ENCODE measurements at places on chromosomes 6 and 20.

DNA sequence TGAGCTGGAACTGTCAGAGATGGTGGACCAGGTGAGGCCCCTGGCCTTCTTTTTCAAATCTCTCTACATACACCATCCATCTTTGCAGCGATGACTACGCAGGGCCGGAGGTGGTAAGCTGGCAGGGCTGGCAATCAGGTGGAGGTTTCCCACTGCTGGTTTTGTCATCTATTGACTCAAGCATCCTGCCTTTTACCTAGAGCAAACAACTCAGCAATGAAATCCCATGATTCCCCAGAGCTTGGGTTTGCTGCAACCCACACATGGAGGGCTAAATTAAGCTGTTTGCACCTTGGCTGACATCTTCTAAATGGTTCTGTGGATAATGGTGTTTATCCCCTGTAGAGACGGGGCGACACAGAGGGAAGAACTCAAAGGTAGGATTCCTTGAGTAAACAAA is 170.2 kb downstream of the SCP2D1 start:
- no peaks in the 10 kb centered on the region for H3K27me3 ChIP-seq
- DNase-seq = no peak
- no peak overlapping the region for H3K27ac ChIP-seq
- H3K36me3 ChIP-seq = no peaks in the 10 kb centered on the region

- H3K36me3 ChIP-seq = no peaks in the 10 kb centered on the region
- no peaks in the 10 kb centered on the region for H3K27me3 ChIP-seq
- H3K4me3 ChIP-seq = no peak overlapping the region
- H3K4me1 ChIP-seq = no peaks in the 10 kb centered on the region
- no peak overlapping the region for H3K27ac ChIP-seq
Observed at GRCh38 chr6:102793752-102794151, 1400.2 kb downstream of the GRIK2 start.

GRCh38 chr20:16744178-16744807 is 3.9 kb upstream of the OTOR start:
- peaks cover 26% of the 10 kb centered on the region for H3K36me3 ChIP-seq
- H3K27me3 ChIP-seq = no peaks in the 10 kb centered on the region
- H3K4me3 ChIP-seq = no peak overlapping the region
- DNase-seq = no peak
- H3K4me1 ChIP-seq = no peaks in the 10 kb centered on the region

GRCh38 chr6:143961886-143962878 is 45.9 kb downstream of the PLAGL1 start:
- no peak for DNase-seq
- no peaks in the 10 kb centered on the region for H3K4me1 ChIP-seq
- no peaks in the 10 kb centered on the region for H3K36me3 ChIP-seq
- no peaks in the 10 kb centered on the region for H3K27me3 ChIP-seq
- H3K4me3 ChIP-seq = no peak overlapping the region

- no peaks in the 10 kb centered on the region for H3K4me1 ChIP-seq
- H3K36me3 ChIP-seq = peaks cover 84% of the 10 kb centered on the region
- H3K27ac ChIP-seq = no peak overlapping the region
- H3K4me3 ChIP-seq = no peak overlapping the region
Observed at GRCh38 chr20:49637046-49637637, 69.2 kb upstream of the PTGIS start.

DNA sequence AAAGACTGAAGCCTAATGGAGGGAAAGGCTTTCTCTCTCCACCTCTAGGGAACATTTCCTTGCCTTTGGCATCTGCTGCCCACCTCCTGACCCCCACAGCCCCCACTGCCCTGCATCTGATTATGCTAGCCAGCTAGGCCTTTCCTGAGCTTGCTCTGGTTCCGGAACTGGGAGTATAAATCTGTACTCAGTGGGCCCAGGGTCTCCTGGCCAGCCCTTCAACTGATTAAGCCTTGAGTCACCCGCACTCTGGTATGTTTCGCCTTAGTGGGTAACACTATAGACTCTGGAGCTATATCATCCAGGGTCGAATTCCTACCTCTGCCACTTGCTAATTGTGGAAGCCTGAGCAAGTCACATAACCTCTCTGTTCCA is 45.6 kb upstream of the RIPOR2 start:
- no peak overlapping the region for H3K27ac ChIP-seq
- H3K27me3 ChIP-seq = no peaks in the 10 kb centered on the region
- H3K4me3 ChIP-seq = no peak overlapping the region
- H3K4me1 ChIP-seq = no peaks in the 10 kb centered on the region
- no peaks in the 10 kb centered on the region for H3K36me3 ChIP-seq

- DNase-seq = no peak
- no peaks in the 10 kb centered on the region for H3K36me3 ChIP-seq
- no peak overlapping the region for H3K4me3 ChIP-seq
- no peaks in the 10 kb centered on the region for H3K27me3 ChIP-seq
- no peaks in the 10 kb centered on the region for H3K4me1 ChIP-seq
Observed at GRCh38 chr6:166267526-166267925, 40.7 kb downstream of the PRR18 start.

DNA sequence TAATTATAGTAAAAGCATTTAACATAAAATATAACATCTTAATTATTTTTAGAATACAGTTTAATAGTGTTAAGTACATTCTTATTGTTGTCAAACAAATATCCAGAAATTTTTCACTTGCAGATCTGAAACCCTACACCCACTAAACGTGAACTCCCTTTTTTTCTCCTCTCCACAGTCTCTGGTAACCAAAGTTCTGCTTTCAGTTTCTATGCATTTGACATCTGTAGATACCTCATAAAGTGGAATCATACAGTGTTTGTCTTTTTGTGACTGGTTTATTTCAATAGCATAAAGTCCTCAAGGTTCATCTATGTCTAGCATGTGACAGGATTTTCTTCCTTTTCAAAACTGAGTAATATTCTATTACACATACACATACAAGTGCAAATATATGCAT is 286.3 kb downstream of the BTBD3 start:
- no peak overlapping the region for H3K27ac ChIP-seq
- no peaks in the 10 kb centered on the region for H3K4me1 ChIP-seq
- no peak for DNase-seq
- no peaks in the 10 kb centered on the region for H3K27me3 ChIP-seq
- H3K36me3 ChIP-seq = no peaks in the 10 kb centered on the region
- H3K4me3 ChIP-seq = no peak overlapping the region

GRCh38 chr6:43013843-43014433 is at the start of the genes KLHDC3 and MEA1:
TSS of gene KLHDC3 (plus strand) at chr6:43014249. CDS start at chr6:43017193, 2,944 bp downstream.
TSS of gene MEA1 (minus strand) at chr6:43013946. CDS start at chr6:43013813, 133 bp downstream.
- peaks cover 62% of the 10 kb centered on the region for H3K4me1 ChIP-seq
- H3K36me3 ChIP-seq = peaks cover 72% of the 10 kb centered on the region
- DNase-seq = peak; percentile 100
- H3K27me3 ChIP-seq = no peaks in the 10 kb centered on the region
